CD4-positive, alpha-beta T cell treated with Interleukin-1 beta for 1 hour (primary cell): ENCODE measurements at places on chromosomes 7 and 10.

DNA sequence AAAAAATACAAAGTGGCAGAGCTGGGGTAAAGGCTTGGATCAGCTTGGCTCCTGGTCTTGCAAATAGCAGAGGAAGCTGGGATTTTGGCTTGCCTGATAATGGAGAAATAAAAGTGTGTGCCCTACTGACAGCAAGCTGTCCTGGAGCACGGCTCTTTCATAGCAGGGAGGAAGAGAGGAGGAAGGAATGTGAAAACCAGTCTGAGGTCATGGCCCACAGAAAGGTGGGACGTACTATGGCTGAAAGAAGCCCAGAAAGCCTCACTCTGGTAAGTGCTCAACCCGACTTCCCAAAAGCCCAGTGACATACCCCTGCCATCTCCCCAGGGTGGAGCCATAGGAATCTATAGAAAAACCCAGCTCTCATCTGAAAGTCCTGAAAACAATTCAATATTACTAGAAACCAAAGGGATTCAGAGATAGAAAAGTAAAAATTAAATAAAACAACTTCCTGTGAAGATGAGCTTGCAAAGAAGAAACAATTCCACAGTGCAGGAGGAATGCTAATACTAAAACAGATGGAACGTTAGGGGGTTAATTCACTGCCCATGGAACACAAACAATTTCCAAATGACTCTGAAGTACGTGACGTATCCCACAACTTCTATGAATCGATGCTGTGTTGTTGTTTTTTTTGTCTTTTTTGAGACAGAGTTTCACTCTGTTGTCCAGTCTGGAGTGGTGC is 246.7 kb upstream of the PTN start:
- no peak for DNase-seq

- no peak for DNase-seq
These were observed 76.2 kb upstream of the TMEM168 start for GRCh38 chr7:112866424-112866823.

DNA sequence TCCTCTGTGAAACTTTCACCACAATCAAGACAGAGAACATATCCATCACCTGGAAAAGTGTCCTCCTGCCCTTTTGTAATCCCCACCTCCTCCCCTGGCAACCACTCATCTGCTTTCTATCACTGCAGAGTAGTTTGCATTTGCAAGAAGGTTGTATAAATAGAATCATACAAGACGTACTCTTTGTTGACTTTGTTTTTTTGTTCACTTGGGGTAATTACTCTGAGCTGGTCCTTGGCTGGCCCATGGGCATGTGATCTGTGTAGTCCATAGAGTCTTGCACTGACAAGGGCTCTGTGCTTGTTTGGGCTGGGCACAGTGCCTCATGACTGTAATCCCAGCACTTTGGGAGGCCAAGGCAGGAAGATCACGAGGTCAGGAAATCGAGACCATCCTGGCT is 7.8 kb upstream of the HACD1 start:
- DNase-seq = no peak

GRCh38 chr7:155229548-155230168 is 68.0 kb upstream of the INSIG1 start:
- DNase-seq = no peak

GRCh38 chr7:112965506-112965905 is 121.1 kb downstream of the GPR85 start:
- no peak for DNase-seq

GRCh38 chr7:134532180-134532953 is 5.0 kb downstream of the AKR1B10 start:
- no peak for DNase-seq

GRCh38 chr10:36301539-36301938 is 659.4 kb upstream of the FZD8 start:
- DNase-seq = no peak

DNA sequence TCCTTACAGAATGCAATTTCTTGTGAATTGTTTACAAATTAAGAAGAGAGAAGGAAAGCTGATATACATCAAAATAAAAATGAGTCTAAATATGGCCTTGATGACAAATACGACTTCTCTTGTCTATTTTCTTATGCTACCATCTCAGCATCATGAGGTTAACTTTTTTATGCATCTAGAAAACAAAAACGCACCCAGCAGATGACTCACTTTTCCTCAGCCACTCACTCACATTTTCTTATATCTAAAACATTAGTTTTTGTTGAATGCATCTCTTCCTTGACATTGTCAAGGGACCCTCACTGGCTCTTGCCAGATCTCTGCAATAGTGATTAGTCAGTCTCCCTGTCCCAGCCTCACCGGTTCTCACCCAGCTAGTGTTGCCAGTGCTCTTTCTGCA is 256.4 kb upstream of the SLC26A5 start:
- DNase-seq = no peak

- DNase-seq = peak; percentile 37
These were observed 114.0 kb upstream of the COBL start for GRCh38 chr7:51430480-51431086.
